Activated T-helper 2 cell treated with anti-CD3 and anti-CD28 coated beads, Interferon-gamma antibody, Interleukin-2, Interleukin-4, amounts not matched to agents 10 μg/mL and 5 μg/mL and 100 μg/mL, durations not matched to agents 14 hours and 24 hours and 36 hours (primary cell): ENCODE measurements at places on chromosomes 12 and 14. TPM values are rescaled to one million over a fixed set of nuclear protein-coding genes. Genes with fewer than 3 reads are reported as not detected.

DNA sequence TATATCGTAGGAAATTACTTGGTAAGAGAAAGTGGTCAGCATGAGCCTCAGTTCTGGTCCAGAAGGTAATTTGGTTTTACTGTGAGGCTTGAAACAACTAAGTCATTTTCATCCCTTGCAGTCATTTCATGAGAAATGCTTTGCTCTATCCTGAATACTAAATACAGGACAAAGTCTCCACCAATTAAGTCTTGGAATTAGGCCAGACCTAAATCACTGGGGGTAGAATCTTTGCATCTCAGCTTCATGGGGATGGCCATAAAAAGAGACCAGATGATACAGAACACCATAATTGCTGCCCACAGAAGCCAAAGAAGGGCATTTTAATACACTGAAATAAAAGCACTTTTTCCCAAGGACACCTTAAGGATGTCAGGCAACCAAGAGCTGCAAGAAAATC is 277.9 kb upstream of the DCN start:
- H3K27ac ChIP-seq = no peak overlapping the region
- H3K4me1 ChIP-seq = no peaks in the 10 kb centered on the region
- no peaks in the 10 kb centered on the region for H3K36me3 ChIP-seq

TMEM229B gene
- total RNA-seq = 0.71 and 0.75 TPM in 2 replicates

GRCh38 chr14:100900837-100901390 is 2.6 kb downstream of the RTL1 start:
- no peak overlapping the region for H3K27ac ChIP-seq
- no peaks in the 10 kb centered on the region for H3K36me3 ChIP-seq
- no peaks in the 10 kb centered on the region for H3K4me1 ChIP-seq
- H3K27me3 ChIP-seq = peaks cover 42% of the 10 kb centered on the region
- H3K4me3 ChIP-seq = no peak overlapping the region

PTPN21 gene
- 0.32 and 0.34 TPM in 2 replicates for total RNA-seq

RNASE3 gene
- total RNA-seq = not detected in 2 replicates

GRCh38 chr12:64236549-64236948 is 14.5 kb upstream of the KICS2 start:
- peaks cover 14% of the 10 kb centered on the region for H3K27me3 ChIP-seq
- H3K4me3 ChIP-seq = no peak overlapping the region
- no peaks in the 10 kb centered on the region for H3K4me1 ChIP-seq

CLEC4C gene
- not detected in 2 replicates for total RNA-seq

GAS2L3 gene
- total RNA-seq = 3.4 and 4.7 TPM in 2 replicates

GRCh38 chr14:89420502-89420901 is 3.5 kb upstream of the FOXN3 start:
- H3K4me1 ChIP-seq = peaks cover 71% of the 10 kb centered on the region
- DNase-seq = no peak
- H3K4me3 ChIP-seq = no peak overlapping the region
- H3K27ac ChIP-seq = no peak overlapping the region
- H3K27me3 ChIP-seq = no peaks in the 10 kb centered on the region
- H3K36me3 ChIP-seq = peaks cover 30% of the 10 kb centered on the region

TAS2R9 gene
- not detected in 2 replicates for total RNA-seq

DNA sequence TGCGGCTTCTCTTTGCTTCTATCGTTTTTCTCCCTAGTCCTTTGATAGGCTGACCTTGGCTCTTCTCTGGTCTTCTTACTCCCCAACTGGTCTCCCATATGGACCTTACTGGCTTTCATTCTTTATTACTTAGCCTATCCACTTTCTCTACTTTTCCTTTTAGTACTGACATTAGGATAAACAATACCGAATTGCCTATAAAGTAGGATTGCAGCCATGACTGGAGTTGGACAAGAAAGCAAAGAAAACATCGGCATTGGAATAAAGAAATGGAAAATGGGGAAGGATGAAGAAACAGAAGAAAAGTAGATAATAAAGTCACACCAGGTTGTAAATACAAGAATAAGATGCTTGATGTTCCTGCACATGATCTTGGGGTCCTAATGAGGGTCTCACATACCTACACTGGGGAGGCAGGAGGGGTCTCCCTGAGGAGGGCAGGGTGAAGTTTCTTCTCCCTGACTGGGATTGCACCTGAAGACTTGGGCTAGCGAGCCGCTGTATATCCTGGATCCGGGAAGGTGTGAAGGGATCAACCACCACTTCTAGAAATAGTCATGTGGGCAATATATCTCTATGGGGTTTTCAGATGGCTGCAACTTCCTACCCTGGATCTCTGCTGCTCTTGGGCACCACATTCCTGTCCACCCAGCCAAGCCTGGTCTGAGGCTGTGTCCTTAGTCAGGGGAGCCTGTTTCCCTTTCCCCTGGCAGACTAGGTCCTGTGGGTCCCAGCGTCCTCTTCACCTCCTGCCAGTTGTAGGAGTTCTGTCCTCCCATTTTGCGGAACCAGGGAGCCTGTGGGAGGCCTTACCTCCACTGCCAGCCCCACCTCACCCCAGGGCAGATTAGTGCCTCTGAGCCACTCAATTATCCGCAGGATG is 13.1 kb downstream of the NKX2-1 start:
- H3K4me3 ChIP-seq = no peak overlapping the region
- peaks cover 6% of the 10 kb centered on the region for H3K4me1 ChIP-seq
- H3K27me3 ChIP-seq = peaks cover 83% of the 10 kb centered on the region

GRCh38 chr12:70244409-70244808 is 1.2 kb downstream of the CNOT2 start:
- peak overlapping the region; percentile 97 for H3K4me3 ChIP-seq
- DNase-seq = no peak
- peaks cover 62% of the 10 kb centered on the region for H3K36me3 ChIP-seq
- no peaks in the 10 kb centered on the region for H3K27me3 ChIP-seq

GRCh38 chr12:75480469-75480949 is at the start of gene GLIPR1:
Gene GLIPR1 (plus strand): TSS chr12:75480755. CDS start chr12:75480881, 126 bp downstream.
- peak within 1 kb of the TSS; percentile 92 for H3K27ac ChIP-seq
- peaks cover 73% of the 10 kb centered on the region for H3K4me1 ChIP-seq
- peak; percentile 64 for DNase-seq
- peaks cover 1% of the 10 kb centered on the region for H3K27me3 ChIP-seq
- H3K36me3 ChIP-seq = peaks cover 13% of the 10 kb centered on the region

DNA sequence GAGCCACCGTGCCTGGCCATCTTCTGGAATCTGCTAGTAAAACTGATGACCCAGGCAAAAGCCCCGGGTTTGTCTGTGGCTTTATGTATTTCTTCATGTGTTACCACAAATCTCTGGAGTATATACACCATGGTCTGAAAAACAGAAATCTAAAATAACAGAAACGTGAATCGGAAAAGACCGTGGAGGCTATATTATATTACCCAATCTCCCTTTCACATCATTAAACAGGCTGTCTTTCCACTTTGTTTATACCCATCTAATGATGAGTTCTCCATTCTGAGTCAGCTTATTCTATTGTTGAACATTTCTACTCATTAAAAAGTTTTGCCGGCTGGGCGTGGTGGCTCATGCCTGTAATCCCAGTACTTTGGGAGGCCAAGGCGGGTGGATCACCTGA is 9.5 kb upstream of the AJUBA start:
- DNase-seq = no peak
- peaks cover 5% of the 10 kb centered on the region for H3K4me1 ChIP-seq
- no peaks in the 10 kb centered on the region for H3K27me3 ChIP-seq
- peaks cover 11% of the 10 kb centered on the region for H3K36me3 ChIP-seq

DNA sequence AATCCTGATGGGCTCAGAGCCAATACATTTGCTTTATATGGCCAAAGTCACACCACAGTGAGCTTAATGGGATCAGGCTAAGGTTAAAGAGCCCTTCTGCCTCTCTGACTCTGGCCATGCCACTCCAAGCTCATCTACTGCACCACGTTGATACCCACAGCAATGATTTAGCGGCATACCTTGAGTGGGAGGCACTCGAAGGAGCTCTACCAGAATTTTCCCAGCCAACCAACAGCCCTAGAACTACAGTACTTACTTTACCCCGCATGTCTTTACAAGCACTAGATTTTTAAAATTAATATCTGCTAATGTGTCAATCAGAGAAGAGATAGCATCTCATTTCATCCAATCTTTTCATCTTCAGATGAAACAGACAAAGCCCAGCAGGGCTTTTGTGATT is 300.5 kb downstream of the GRIN2B start:
- H3K4me1 ChIP-seq = no peaks in the 10 kb centered on the region
- H3K27ac ChIP-seq = no peak overlapping the region
- no peak overlapping the region for H3K4me3 ChIP-seq
- no peaks in the 10 kb centered on the region for H3K36me3 ChIP-seq

DNA sequence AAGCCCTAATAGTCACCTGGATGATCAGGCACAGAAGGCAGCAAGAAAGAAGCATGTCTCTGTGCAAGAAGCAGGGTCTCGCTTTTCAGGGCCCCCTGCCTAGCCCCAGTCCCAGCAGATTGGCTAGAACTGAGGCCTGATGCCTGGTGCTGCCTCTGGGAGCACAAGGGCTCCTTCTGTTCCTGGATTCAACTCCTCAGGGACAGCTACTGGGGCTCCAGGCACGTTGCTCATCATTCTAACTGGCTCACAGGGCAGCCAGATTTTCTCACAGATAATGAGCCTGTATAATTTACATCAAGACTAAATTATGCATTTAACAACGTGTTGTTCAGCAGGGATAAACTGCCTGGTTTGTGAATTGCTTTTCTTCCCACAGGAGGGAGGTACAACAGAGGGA is 106.5 kb upstream of the PLXNC1 start:
- H3K27ac ChIP-seq = no peak overlapping the region
- no peak overlapping the region for H3K4me3 ChIP-seq
- H3K4me1 ChIP-seq = no peaks in the 10 kb centered on the region

DNA sequence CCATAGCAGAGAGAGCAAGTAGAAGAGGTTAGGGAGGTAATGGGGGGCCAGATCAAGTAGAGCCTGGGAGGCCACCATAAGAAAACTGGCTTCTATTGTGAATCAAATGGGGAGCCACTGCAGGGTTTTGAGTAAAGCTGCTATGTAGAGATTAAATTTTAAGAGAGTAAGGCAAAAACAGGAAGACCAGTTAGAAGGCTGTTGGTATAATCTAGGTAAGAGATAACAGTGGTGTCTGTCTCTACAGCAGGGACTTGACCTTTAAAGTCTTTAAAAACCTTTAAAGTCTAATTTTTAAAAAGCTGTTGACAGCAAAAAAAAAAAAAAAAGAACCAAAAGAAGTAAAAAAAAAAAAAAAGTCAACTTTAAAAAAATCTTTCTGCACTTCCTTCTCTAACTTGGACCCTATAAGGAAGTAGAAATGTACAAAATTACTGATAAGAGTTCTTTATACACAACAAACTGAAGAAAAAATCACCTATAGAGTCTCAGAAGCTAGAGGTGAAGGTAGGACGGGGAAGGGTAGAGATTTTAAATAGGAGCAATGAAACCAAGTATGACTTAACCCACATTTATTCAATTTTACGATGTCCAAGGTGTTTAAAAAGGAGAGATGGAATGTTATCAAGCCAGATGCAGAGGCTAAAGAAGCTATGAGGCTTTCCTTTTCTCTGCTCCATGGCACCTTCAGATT is 26.1 kb downstream of the SGPP1 start:
- no peak overlapping the region for H3K4me3 ChIP-seq
- H3K36me3 ChIP-seq = peaks cover 12% of the 10 kb centered on the region
- no peak for DNase-seq
- no peak overlapping the region for H3K27ac ChIP-seq
- H3K4me1 ChIP-seq = peaks cover 8% of the 10 kb centered on the region
- H3K27me3 ChIP-seq = no peaks in the 10 kb centered on the region

WNT5B gene
- total RNA-seq = 0.76 and 0.82 TPM in 2 replicates

LRTM2 gene
- 0.07 and 0.09 TPM in 2 replicates for total RNA-seq

GALNT8 gene
- 1.2 and 1.4 TPM in 2 replicates for total RNA-seq

ANKRD9 gene
- 16.9 and 17.0 TPM in 2 replicates for total RNA-seq

- no peak overlapping the region for H3K27ac ChIP-seq
- DNase-seq = no peak
- no peak overlapping the region for H3K4me3 ChIP-seq
Observed at GRCh38 chr12:52042706-52043385, 8.4 kb upstream of the NR4A1 start.

- H3K36me3 ChIP-seq = peaks cover 3% of the 10 kb centered on the region
- DNase-seq = no peak
- H3K27me3 ChIP-seq = peaks cover 17% of the 10 kb centered on the region
- H3K4me1 ChIP-seq = peaks cover 32% of the 10 kb centered on the region
- H3K27ac ChIP-seq = no peak overlapping the region
- no peak overlapping the region for H3K4me3 ChIP-seq
Observed at GRCh38 chr12:11951209-11951608, 119.5 kb upstream of the BCL2L14 start.
